ENCODE measurements at places on chromosomes 5 and 9. TPM values are rescaled to one million over a fixed set of nuclear protein-coding genes. Genes with fewer than 3 reads are reported as not detected.

Gene PCDHGA8
- 7.8 TPM for total RNA-seq

Gene C5orf46
- total RNA-seq, result not detected

Gene TAF11L5
- not detected for total RNA-seq

Gene PCDHA11
- 0.16 TPM for total RNA-seq

Gene ISL1
- total RNA-seq, result 1.1 TPM

Gene ANGPTL2
- 96.7 TPM for total RNA-seq

GRCh38 chr5:133114933-133115310, 63.1 kb downstream of the HSPA4 start:
- H3K4me3 ChIP-seq, result no peak overlapping the region
- H3K27ac ChIP-seq, result no peak overlapping the region
- H3K36me3 ChIP-seq, result no peaks in the 10 kb centered on the region

DNA sequence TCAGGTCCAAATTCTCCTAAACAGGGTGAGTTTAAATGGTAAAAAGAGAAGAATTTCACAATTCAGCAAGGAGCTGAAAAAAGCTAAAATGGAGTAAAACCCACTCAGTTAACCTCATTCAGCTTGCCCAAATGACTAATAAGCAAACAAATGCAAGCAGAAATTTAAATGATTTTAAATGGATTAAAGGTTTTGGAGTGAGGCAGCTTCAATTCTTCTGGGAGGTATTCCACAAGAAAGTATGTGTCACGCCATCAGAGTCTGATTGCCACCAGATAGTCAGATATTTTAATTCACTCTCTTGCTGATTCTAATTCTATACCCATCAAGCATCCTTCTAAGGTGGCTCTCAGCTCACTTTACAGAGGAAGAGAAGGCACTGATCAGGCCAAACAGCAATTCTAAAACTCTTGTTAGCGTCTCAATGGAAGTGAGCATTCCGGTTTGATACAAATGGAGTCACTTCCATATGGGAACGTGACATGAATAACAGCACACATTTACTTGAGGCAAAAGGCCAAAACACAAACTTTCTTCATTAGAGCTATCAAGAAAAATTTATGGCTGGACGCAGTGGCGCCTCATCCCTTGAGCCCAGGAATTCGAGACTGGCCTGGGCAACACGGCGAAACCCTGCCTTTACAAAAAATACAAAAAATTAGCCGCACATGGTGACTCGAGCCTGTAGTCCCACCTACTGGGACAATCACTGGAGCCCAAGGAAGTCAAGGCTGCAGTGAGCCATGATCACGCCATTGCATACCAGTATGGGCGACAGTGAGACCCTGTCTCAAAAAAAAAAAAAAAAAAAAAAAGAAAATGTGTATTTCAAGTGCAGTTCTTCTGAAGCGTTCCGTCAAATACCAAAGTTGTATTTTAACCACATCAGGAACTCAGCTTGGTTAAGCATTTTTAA, 2.0 kb downstream of the CLK4 start:
- peak overlapping the region; percentile 95 for H3K4me3 ChIP-seq
- no peaks in the 10 kb centered on the region for H3K4me1 ChIP-seq
- H3K36me3 ChIP-seq, result peaks cover 34% of the 10 kb centered on the region
- H3K27ac ChIP-seq, result peak overlapping the region; percentile 91
- DNase-seq, result no peak

GRCh38 chr9:132324425-132324824, 30.4 kb downstream of the SETX start:
- H3K36me3 ChIP-seq, result peaks cover 20% of the 10 kb centered on the region
- H3K27me3 ChIP-seq, result no peaks in the 10 kb centered on the region
- no peak for DNase-seq
- peaks cover 9% of the 10 kb centered on the region for H3K4me1 ChIP-seq
- H3K4me3 ChIP-seq, result no peak overlapping the region
- no peak overlapping the region for H3K27ac ChIP-seq

- no peak overlapping the region for H3K4me3 ChIP-seq
- H3K36me3 ChIP-seq, result no peaks in the 10 kb centered on the region
- no peak for DNase-seq
- H3K27ac ChIP-seq, result no peak overlapping the region
Observed at GRCh38 chr5:141039061-141039460, 12.1 kb upstream of the PCDHB1 start.

DNA sequence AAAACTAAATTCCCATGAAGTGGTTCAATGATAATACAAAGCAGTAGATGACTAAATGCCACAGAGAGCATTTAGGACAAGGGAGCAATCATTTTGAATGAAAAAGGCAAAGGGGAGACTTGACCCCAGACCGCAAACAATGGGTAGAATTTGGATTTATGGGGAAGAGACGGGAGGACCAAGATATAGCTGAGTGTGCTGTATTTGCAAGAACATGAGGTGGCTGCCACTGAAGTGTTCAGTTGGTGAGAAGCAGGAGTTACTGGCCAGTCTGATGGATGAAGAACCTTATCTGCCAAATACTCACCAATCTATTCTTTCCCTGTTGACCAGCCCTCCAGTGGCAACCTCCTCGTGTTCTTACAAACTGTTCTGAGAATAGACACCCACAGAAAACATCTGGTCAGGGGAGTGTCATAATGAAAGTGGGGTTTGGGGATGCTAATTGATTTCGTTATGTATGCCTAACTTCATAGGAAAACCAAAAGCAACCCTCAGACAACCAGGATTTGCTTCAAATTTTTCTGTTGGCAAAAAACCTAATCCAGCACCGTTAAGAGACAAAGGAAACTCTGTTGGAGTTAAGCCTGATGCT, 19.8 kb downstream of the TDRD7 start:
- no peaks in the 10 kb centered on the region for H3K27me3 ChIP-seq
- H3K4me1 ChIP-seq, result no peaks in the 10 kb centered on the region
- H3K4me3 ChIP-seq, result no peak overlapping the region
- no peak for DNase-seq

GRCh38 chr5:58501778-58502417, 10.7 kb downstream of the GAPT start:
- no peaks in the 10 kb centered on the region for H3K4me1 ChIP-seq
- no peaks in the 10 kb centered on the region for H3K36me3 ChIP-seq
- no peak for DNase-seq
- no peaks in the 10 kb centered on the region for H3K27me3 ChIP-seq

GRCh38 chr5:149651686-149652085, 70.4 kb downstream of the ARHGEF37 start:
- H3K27me3 ChIP-seq, result no peaks in the 10 kb centered on the region
- no peaks in the 10 kb centered on the region for H3K36me3 ChIP-seq
- no peaks in the 10 kb centered on the region for H3K4me1 ChIP-seq
- H3K4me3 ChIP-seq, result no peak overlapping the region

DNA sequence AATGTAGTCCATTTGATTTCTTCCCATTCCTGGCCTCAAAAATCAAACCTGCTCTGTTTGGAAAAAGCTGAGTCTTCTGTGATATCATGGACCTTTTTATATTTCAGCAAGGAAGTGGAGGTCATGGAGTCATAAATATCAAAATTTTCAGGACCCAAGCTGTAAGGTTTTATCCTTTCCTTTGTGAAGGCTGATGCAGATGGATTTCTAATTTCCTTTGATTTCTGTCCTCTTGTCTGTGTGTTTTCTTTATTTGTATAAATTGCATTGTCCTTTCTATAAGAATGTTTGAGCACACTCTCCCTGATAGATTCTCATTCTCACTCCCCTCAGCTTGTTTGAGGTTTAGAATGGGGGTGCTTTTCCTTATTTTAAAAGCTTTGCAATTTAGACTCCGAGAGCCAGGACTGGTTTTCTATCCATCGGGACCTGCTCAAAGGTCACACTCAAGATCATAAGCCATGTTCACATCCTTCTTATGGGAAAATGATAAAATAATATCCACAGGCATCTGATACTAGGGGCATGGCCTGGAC, 127.4 kb upstream of the TMEM161B start:
- no peaks in the 10 kb centered on the region for H3K27me3 ChIP-seq
- H3K4me3 ChIP-seq, result no peak overlapping the region
- H3K27ac ChIP-seq, result no peak overlapping the region
- no peaks in the 10 kb centered on the region for H3K4me1 ChIP-seq
- no peaks in the 10 kb centered on the region for H3K36me3 ChIP-seq

DNA sequence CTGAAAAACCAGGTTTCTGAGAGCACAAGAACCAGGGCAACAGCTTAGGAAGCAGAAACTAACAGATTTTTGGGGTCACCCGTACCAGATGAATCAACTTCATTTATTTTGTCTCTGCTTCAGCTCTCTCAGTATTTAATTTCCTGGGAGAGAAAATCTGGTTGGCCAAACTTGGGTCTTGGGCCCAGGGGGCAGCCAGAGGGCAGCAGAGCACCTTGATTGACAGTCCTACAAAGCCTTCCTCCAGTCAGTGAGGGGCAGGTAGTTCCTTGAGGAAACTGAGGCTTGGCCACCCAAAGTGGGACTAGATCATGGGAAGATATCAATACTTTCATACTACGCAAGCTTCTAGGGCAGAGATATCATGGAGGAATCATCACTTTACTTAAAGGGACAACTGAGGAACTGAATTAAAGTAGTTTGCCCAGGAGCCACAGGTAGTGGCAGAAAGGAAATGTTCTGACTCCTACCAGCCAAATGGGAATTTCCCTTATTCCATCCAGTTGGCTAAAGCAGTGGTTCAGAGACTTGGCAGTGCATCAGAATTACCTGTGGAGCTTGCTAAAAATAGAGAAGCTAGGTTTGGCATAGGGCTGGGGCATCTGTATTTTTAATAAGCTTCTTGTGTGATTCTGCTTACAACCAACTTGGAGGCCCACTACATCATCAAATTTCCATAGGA, 21.5 kb upstream of the ARHGAP26 start:
- peaks cover 25% of the 10 kb centered on the region for H3K4me1 ChIP-seq
- H3K4me3 ChIP-seq, result no peak overlapping the region
- no peak for DNase-seq
- no peak overlapping the region for H3K27ac ChIP-seq
- H3K36me3 ChIP-seq, result no peaks in the 10 kb centered on the region

- H3K27ac ChIP-seq, result no peak overlapping the region
- H3K4me1 ChIP-seq, result no peaks in the 10 kb centered on the region
- H3K27me3 ChIP-seq, result no peaks in the 10 kb centered on the region
Observed at GRCh38 chr5:15376803-15377202, 123.2 kb upstream of the FBXL7 start.

DNA sequence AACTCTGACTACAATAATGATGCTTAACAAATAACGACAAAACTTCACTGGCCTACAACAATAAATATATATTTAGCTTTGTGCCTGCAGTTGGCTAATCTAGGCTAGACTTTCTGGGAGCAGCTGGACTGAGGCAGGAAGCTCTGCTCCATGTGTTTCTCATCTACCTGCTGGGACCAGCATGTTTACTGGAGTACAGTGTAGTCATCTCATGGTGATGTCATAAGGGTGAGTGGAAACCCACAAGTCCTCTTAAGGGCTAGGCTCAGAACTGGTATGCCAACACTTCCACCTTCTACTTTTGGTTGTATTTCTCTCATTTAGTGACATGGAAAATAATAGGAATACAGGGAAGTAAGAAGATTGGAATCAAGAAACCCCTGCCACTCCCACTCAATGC, 85.7 kb upstream of the NIPBL start:
- H3K4me1 ChIP-seq, result no peaks in the 10 kb centered on the region
- no peaks in the 10 kb centered on the region for H3K27me3 ChIP-seq
- H3K36me3 ChIP-seq, result no peaks in the 10 kb centered on the region

- H3K36me3 ChIP-seq, result no peaks in the 10 kb centered on the region
- no peak overlapping the region for H3K27ac ChIP-seq
- H3K4me1 ChIP-seq, result no peaks in the 10 kb centered on the region
- H3K4me3 ChIP-seq, result no peak overlapping the region
- H3K27me3 ChIP-seq, result no peaks in the 10 kb centered on the region
Observed at GRCh38 chr9:27933210-27934025, 360.1 kb upstream of the C9orf72 start.

DNA sequence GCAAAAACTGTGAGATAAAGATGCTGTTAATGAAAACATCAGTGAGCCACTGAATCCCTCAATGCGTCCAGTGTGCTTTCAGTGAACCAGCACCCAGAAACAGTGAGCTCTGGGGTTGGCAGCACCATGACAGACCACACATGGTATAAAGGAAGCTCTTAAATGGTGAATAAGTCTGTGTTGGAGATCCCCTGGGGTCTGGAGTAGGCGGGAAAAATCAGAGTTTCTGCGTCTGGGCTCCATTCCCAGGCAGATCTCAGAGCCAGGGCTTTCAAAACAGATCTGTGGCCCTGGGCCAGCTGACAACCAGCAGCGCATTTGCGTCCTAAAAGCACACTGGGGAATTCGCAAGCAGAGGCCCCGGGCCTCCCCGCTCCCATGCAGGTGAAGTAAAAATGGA, 233.5 kb downstream of the FRMD3 start:
- H3K4me3 ChIP-seq, result no peak overlapping the region
- no peaks in the 10 kb centered on the region for H3K36me3 ChIP-seq
- H3K27ac ChIP-seq, result peak overlapping the region; percentile 36
- DNase-seq, result peak; percentile 93

- no peak overlapping the region for H3K4me3 ChIP-seq
- no peaks in the 10 kb centered on the region for H3K27me3 ChIP-seq
- H3K27ac ChIP-seq, result no peak overlapping the region
- no peaks in the 10 kb centered on the region for H3K4me1 ChIP-seq
- DNase-seq, result no peak
- peaks cover 31% of the 10 kb centered on the region for H3K36me3 ChIP-seq
Observed at GRCh38 chr9:2170722-2171121, 155.6 kb downstream of the SMARCA2 start.

- peaks cover 7% of the 10 kb centered on the region for H3K4me1 ChIP-seq
- no peaks in the 10 kb centered on the region for H3K36me3 ChIP-seq
- DNase-seq, result no peak
- H3K4me3 ChIP-seq, result peak overlapping the region; percentile 24
- peak overlapping the region; percentile 0 for H3K27ac ChIP-seq
Observed at GRCh38 chr9:134293611-134294152, 32.6 kb upstream of the RXRA start.

DNA sequence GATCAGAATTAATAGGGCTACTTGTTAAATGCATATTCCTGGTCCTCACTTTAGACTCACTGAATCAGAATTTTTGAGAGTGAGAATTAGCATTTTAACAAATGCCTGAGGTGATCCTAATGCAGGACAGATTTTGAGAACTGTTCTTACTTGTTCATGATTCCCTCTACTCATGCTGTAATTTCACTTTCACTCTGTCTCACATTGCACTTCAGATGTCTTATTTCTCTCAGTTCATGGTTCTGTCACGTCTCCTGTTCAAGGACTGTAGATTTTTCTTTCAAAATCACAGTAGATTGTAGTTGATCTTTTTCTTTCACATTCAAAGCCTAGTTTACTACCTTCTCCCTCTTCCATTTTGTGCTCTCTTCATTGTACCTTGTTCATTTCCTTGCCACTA, 54.3 kb downstream of the ADGRV1 start:
- no peak overlapping the region for H3K4me3 ChIP-seq
- H3K27me3 ChIP-seq, result no peaks in the 10 kb centered on the region
- H3K27ac ChIP-seq, result no peak overlapping the region
- H3K4me1 ChIP-seq, result no peaks in the 10 kb centered on the region
- DNase-seq, result no peak

GRCh38 chr5:79074641-79075040, 5.1 kb downstream of the BHMT2 start:
- H3K4me1 ChIP-seq, result no peaks in the 10 kb centered on the region
- peak overlapping the region; percentile 48 for H3K27ac ChIP-seq
- no peak overlapping the region for H3K4me3 ChIP-seq
- no peaks in the 10 kb centered on the region for H3K27me3 ChIP-seq
- DNase-seq, result no peak

Data from sigmoid colon (tissue), 7 donors.